Stimulated activated CD8-positive, alpha-beta memory T cell treated with anti-CD3 and anti-CD28 coated beads, Interleukin-15, amount 100 ng/mL, for 4 hours (primary cell): ENCODE measurements at places on chromosomes 13 and 19.

- no peak for DNase-seq
These were observed 2.0 kb downstream of the CAMSAP3 start for GRCh38 chr19:7597689-7598088.

GRCh38 chr19:44738603-44739558, 9.6 kb upstream of the BCL3 start:
- DNase-seq: no peak

DNA sequence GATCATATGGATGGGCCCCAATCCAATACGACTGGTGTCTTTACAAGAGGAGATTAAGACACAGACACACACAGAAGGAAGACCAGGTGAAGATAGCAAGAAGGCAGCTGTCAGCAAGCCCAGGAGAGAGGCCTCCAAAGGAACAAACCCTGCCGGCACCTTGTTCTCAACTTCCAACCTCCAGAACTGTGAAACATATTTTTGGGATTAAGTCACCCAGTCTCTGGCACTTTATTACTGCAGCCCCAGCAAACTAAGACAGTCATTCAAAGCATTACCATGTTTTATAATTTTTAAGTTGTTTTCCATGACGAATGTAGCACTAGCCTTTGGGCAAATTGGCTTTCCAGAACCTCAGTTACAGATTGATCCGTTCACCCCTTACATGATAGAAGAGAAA, 11.3 kb downstream of the STARD13 start:
- DNase-seq: no peak

DNA sequence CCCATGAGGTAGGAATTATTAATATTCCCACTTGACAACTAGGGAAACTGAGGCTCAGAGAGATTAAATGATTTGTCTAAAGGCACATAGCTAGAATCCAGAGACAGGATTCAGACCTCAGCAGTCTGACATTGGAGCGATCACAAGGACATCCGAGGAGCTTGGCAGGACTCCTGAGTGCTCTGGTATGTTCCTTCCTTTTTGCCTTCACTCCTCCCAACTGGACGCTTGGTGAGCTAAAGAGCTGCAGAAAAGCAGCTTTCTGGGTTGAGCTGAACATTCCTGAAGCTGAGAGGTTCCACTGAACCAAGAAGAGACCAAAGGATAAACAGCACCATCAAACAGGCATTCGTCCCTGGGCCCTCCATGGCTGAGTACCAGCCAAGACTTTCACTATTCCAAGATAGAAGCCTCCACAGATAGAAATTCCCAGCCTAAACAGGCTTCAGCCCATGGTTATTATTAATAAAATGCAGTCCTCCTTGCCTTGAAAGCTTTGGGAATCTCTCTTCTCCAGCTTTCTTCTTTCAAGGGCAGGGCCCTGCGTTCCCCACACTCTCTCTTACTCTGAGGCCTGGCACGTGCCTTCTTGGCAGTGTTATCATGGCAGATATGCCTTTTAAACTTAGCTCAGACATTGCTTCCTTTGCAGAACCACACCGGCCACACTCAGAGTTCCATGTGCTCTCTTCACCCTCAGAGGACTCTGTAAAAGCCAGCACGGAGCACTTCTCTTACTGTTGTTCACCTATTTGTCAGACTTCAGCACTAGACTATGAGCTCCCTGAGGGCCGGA, 97.1 kb downstream of the CYSLTR2 start:
- DNase-seq: no peak
